ENCODE measurements at places on chromosomes 2 and 18.

DNA sequence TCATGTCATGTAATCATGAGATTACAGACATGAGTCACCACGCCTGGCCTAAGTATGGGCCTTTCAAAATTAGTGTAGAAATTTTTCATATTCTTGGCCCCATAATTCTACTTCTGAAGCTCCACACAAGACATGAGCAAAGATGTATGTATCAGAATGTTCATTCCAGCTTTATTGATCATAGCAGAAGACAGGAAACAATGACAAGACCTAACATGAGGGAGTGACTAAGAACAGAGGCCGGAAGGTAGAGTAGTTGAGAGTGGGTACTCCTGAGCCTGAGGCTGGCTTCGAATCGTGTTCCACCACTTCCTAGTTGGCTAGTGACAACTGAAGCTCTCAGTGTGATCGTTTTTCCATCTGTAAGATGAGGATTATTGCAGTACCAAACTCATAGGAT lies 89.3 kb downstream of the ARMC9 start:
- DNase-seq: no peak

- DNase-seq: no peak
Measured at GRCh38 chr2:189601043-189601442, 20.5 kb upstream of the SLC40A1 start.

DNA sequence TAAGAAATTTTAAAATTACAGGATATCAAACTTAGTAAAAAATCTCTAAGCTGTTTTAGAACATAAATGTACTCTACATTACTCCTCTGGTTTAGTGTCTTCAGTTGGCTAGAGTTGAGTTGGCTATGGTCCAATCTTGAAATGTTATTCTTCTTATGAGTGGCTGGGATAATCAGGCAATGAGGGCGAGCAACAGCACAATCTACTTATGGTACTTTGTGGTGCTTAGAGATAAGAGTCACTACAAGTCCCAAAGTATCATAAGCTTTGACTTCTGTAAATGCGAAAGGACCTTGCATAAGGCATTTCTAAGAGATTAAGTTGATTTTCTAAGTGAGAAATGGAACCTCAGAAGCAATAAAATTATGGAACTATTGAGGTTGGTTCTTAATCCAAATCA lies 361.7 kb downstream of the GPD2 start:
- no peak for DNase-seq

GRCh38 chr2:233915128-233915527 lies 2.0 kb upstream of the TRPM8 start:
- no peak for DNase-seq

DNA sequence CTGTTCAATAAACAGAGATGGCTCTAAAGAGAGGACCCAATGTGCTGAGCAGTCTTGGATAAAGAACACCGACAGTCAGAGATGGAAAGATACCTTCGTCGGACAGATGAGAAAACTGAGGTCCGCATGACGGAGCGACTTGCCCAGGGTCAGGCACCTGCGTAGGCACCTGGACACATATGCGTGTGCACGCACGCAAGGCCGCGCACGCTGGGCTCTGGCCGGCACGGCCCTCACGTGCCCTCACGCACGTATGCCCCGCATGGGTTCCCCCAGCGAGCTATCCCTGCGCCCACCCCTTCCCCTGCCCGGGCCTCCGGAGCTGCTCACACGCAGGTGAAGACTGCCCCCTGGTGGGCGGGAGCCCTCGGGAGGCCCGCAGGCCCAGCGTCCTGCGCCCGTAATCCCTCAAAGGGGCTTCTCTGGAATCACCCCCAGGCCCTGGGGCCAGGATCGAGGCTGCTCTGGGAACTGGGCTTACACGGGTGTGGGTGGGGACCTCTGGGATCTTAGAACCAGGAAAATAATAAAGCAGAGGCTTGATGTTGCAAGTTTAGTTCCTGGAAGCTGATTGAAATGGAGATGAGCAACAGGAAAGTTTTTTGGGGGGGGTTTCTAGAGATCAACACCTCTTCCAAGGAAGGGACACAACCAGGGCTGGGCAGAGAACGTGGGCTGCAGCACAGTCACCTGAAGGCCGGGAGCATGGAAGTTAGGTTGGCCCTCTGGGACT lies 246.3 kb downstream of the TNS1 start:
- peak; percentile 74 for DNase-seq

DNA sequence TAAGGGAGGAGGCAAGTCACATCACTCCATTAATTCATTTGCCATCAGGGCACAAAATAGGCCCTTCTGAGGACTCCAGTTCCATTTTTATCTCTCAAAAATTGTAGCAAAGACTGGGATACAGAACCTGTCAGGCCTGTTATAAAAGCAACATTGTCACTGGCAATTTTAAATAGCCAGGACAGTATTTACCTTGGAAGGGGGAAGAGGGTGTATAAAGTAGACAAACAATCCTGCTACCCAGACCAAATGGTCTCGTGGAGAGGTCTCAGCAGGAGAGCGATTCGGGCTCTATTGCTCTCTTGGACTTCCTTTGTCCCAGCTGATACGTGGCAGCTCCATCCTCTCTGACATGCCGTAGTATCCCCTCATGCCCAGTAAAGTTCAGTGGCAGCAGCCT lies 740.3 kb upstream of the HS6ST1 start:
- DNase-seq: no peak

DNA sequence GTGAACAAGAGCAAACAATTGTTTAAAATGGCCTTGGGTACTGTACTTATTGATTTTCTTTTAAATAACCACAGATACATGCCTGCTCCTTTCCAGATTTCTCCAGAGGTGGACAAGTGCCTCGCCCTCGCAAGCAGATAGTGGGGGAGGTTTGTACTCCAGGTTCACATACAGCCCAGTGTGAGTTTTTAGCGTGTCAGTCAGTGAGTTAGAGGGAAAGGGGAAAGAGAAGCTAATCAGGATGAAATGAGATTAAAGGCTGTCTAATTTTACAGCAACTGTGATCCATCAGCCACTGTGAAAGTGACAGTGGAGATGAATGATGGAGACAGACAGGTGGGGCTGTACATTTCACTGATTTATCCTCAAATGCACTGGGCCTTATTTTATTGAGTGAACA lies 74.7 kb downstream of the KLHL14 start:
- DNase-seq: no peak

- no peak for DNase-seq
Measured at GRCh38 chr2:170313347-170313991, 135.5 kb downstream of the MYO3B start.

DNA sequence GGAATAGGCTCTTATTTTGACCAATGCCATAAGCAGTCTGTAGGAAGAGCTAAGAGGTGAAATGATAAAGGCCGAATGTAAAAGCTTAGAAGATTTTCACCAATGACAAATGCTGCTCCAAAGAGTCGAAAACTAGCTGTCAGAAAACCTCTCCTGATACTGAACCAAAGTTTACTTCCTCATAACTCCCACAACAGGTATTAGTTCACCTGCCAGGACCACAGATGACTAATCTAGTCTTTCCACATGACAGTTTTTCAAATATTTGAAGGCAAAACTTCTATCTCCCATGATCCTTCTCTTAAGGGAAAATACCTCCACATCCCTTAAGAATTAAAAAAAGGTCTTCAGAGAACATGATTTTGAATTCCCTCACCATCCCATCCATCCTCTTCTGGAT lies 473.2 kb upstream of the SPHKAP start:
- no peak for DNase-seq

DNA sequence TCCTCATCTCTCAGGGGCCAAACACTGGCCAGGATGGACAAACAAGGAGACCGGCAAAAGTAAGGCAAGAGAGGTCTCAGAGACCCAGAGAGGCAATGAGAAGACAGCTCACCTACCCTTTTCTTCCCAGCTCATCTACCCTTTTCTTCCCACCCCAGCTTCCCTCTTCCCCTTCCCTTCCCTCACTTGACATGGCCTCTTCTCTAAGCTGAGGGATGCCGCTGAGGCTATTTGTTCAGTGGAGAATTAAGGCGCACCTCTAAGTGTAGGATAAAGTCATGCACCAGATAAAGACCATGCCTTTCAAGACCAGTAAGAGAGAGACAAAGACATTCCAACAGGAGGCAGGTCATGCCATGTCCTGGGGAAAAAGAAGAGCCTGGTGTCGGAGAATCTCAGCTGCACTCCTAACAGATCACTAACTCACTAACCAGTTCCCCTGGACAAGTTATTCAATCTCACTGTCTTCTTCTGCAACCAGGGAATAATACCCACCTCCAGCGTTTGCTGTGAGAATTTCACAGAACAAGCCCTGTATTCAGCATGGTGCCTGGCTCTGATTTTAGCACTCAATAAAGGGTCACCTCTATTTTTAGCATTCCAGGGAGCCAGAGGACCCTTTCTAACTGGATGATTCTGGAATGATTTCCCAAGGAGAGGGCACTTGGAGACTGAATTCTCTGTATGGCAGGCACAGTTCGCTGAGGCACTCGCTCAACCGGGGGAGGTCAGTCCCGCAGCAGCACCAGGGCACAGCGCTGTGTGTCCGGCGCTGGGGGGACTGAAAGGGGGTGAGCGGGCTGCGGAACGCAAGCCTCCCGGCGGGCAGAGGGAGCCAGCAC lies 3.0 kb upstream of the FOSL2 start:
- no peak for DNase-seq

DNA sequence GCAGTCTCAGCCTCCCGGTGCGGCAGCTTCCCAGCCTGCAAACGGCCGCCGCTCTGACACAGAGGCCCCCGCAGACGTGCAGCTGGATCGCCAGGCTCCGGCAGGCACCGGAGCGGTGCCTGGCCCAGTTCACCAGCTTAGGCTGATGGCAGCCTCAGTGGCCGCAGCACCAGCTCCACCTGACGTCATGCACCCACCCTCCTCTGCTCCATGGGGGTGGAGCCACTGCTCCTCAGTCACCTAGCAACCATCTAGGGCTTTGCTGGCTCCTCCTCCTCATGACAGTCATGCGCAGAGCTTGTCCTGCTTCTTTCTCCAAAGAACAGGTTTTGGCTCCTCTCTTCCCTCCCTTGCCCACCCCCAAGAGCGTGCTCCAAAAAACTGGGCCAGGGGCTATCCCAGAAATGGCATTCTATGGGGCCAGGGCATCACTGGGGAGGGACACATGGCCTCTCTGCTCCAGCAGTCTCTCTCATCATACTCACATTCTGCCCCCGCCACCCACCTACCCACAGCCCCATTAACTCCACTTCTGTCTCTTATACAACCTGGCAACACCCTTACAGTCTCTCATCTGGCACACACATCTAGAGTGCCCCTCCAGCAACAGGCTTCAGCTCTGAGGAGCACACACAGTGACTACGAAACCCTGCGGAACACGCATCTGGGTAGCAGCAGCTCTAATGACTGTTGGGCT lies 5.5 kb downstream of the DCTN1 start:
- no peak for DNase-seq

GRCh38 chr2:200658278-200658864 lies 72.6 kb downstream of the AOX1 start:
- DNase-seq: no peak

- peak; percentile 96 for DNase-seq
Measured at GRCh38 chr2:26184555-26185303, 11.8 kb downstream of the GAREM2 start.

DNA sequence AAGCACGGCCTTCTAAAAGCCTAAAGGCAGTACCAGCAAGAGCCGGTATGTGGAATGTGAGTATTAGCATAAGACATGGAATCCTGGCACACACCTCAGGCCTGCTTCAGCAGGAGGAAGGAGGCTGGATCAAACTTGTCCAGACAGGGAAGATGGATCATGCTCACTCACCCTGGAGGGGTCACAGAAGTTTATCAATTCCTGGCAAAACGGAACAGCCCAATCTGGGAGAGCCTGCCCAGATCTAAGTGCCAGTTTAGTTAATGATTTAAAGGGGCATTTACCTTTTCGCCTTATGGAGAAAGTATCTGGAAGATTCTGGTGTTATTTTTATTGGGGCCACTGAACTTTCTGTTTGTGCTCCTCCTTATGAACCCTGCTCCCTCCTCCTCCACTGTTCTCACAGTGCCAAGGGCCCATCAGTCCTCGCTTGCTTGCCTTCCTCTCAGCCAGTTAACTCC lies 58.3 kb upstream of the NFE2L2 start:
- no peak for DNase-seq

DNA sequence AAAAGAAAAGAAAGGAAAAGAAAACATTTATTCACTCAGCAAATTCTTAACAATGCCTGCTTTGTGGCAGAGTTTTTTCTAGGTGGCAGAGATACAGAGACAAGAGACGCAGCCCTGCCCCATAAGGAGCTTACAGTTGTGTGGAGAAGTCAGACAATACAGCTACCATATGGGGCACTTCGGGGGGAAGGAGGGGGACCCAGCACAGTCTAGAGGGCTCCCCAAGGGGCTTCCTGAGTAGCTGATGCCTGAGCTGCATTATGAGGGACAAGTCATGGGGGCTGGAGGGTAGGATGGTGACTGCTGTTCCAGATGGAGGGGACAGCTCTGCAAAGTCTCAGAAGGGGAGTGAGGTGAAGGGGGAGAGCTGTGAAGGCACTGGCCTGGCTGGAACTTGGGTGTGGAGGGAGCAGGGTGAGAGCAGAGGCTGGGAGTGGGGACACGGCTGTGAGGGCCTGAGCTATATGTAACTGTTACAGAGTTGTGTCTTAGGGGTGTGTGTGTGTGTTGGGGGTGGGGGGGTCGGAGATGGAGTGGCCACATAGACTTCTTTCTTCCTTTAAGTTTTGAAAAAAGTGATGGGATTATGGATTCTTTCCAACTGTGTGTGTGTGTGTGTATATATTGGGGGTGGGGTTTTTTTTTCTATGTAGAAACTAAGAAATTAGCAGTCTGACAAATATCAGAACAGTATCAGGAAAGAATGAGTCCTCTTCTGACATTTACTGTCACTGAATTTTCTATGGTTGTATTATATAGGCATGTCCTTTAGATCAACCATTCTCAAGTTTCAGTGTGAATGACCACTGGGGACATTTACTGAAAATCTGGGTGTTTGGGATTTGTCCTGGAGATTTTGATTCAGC lies 66.0 kb upstream of the HAAO start:
- DNase-seq: no peak

GRCh38 chr18:2971741-2972552 lies 41.0 kb downstream of the LPIN2 start:
- peak; percentile 69 for DNase-seq

GRCh38 chr2:41718705-41719104 lies 329.1 kb upstream of the PKDCC start:
- no peak for DNase-seq

GRCh38 chr2:195202163-195202845 lies 454.7 kb upstream of the SLC39A10 start:
- DNase-seq: no peak

DNA sequence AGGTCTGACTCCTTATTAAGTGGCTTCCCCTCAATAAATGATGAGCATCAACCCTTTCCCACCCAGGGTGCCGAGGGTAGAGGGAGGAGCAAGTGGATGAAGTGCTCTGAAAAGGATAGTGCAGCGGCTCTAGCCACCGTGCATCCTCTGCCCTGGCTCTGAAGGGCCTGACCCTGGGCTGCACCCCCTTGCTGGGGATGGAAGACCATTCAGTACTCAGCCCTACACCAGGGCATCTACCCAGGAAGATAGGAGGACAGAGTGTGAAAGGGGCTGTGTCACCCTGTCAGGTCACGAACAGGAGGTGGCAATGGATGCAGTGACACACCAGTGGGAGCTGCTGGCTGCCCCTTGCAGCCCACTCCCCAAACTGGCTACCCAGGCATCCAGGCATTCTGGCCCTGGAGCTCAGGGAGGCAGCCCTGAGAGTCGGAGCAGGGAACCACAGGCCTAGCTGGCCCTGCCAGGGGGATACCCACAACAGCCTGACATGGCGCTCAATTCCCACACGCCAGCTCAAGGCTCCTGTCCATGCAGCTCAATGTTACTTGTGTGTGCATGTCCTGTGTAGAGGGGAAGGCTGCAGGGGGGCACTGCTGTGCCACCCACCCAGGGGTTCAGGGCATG lies 7.6 kb downstream of the ACTR1B start:
- peak; percentile 4 for DNase-seq

GRCh38 chr18:44791520-44791919 lies 110.8 kb downstream of the SETBP1 start:
- no peak for DNase-seq

- no peak for DNase-seq
Measured at GRCh38 chr2:207567671-207568070, 37.9 kb downstream of the CREB1 start.

All from GM20000 (cell line).